ENCODE measurements at places on chromosomes 5 and 9.

DNA sequence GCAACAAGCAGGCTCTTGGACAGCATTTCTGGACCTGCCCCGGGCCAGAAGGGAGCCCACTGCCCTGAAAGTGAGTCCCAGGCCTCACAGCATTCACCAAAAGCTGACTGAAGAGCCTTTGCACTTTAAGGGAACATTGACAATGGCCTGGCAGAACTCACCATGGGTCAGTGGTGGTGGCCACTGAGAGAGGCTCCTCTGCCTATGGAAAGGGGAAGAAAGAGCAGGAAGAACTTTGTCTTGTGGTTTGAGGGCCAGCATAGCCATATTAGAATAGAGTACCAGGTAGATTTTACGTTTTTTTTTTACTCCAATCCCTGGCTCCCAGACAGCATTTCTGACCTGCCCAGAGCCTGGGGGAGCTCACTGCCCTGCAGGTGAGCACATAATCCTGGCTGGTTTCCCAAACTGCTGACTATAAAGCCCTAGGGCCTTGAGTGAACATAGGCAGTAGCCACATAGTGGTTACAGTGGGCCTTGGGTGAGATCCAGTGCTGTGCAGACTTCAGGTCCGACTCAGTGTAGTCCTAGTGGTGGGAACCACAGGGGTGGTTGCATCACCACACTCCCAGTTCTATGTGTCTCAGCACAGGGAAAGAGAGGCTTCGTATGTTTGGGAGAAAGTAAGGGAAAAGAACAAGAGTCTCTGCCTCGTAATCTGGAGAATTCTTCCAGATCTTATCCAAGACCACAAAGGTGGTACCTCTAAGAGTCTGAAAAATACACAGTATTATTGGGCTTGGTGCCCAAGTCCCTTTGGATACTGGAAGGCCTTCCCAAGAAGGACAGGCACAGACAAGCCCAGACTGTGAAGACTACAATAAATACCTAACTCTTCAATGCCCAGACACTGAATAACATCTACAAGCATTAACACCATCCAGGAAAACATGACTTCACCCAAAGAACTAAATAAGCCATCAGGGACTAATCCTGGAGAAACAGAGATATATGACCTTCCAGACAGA, 89.5 kb downstream of the TSSK1B start:
- DNase-seq = no peak

- DNase-seq = no peak
Observed at GRCh38 chr9:29198861-29199260, 1625.6 kb upstream of the C9orf72 start.

GRCh38 chr5:32276173-32276853, 36.4 kb downstream of the MTMR12 start:
- DNase-seq = no peak

DNA sequence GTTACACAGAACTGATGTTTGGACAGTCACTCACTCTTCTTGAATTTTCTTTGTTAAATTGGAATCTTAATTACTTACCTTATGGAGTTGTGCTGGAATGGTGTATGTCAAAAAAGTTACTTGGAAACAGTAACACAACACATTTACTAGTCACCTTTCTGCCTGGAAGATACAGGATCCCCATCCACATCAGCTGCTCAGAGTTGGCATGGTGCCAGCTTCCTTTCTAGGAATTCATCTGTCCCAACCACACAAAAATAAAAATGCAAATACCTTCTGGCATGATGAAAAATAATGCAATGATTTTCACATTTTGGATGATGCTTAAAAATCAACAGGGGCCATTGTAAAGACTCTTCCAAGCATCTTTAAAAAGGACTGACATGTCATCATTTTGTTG, 341.5 kb downstream of the TMEM38B start:
- DNase-seq = no peak

DNA sequence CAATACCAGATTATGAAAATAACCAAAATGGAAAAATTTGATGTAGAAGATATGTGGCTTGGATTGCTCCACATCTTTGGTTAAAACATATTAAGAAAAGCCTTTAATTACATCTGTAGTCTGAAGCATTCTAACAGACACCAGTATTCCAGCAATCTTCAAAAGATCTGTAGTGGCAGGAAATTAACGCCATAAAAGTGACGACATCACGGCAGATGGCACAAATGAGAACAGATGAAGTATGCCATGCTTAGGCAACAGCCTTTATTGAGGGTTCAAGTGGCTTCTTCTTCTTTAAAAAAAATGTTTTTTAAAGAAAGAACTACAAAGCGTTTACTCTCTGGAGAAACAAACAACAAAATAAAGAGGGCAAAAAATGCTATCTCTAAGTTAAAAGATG, 164.2 kb downstream of the MEF2C start:
- DNase-seq = no peak

- peak; percentile 98 for DNase-seq
Observed at GRCh38 chr9:93665637-93666438, 89.5 kb downstream of the PHF2 start.

- DNase-seq = no peak
Observed at GRCh38 chr9:101999441-101999840, 261.0 kb upstream of the GRIN3A start.

DNA sequence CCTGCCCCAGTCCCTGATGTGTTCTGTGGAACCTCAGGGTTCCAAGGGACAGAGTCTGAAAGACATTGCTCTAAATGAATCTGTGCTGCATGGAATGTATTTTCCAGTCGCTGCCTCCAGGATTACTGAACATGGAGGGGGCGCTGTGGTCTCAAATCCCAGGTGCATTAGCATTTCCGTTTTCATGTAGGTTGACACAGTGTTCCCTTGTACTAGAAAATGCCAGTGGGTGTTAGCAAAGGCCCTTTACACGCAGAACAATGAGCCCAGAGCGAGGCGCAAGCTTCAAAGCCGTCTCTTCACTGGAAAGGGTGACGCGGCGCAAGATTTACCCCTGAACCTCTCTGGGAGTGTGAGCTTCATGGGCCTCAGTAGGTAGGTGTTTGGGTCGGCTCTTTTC, 308.3 kb downstream of the SLIT3 start:
- no peak for DNase-seq

GRCh38 chr5:2764581-2764980, 13.1 kb upstream of the IRX2 start:
- DNase-seq = no peak

GRCh38 chr9:3520564-3520963, 5.2 kb downstream of the RFX3 start:
- no peak for DNase-seq

DNA sequence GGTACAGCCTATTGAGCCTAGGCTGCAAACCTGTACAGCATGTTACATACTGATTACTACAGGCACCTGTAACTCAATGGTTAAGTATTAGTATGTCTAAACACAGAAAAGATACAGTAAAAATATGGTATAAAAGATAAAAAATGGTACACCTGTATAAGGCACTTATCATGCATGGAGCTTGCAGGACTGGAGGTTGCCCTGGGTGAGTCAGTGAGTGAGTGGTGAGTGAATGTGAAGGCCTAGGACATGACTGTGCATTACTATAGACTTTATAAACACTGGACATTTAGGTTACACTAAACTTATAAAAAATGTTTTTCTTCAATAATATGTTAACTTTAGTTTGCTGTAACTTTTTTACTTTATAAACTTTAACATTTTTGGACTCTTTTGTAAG, 171.3 kb downstream of the SLC28A3 start:
- no peak for DNase-seq

DNA sequence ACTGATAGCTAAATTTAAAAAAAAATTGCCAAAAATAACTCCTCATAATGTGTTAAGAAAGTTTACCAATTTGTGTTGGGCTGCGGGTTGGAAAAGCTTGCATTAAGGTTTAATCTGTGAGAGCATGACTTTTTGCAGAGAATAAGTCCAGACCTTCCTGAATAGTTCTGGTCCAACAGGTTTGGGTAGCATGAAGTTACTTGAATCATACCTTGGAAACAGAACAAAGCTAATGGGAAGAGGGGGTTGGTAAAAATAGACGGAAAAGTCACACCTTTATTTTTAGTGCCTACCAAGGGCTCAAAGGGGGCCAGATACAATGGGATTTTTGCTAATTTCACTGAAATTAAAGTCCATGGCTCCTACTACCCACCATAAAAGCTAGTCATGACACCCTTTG, 17.1 kb upstream of the MATR3 start:
- no peak for DNase-seq

- no peak for DNase-seq
Observed at GRCh38 chr9:119020730-119021333, 348.4 kb downstream of the BRINP1 start.

GRCh38 chr5:14362491-14362890, 219.1 kb upstream of the OTULINL start:
- no peak for DNase-seq

GRCh38 chr9:107443786-107444185, 45.8 kb downstream of the KLF4 start:
- DNase-seq = no peak

DNA sequence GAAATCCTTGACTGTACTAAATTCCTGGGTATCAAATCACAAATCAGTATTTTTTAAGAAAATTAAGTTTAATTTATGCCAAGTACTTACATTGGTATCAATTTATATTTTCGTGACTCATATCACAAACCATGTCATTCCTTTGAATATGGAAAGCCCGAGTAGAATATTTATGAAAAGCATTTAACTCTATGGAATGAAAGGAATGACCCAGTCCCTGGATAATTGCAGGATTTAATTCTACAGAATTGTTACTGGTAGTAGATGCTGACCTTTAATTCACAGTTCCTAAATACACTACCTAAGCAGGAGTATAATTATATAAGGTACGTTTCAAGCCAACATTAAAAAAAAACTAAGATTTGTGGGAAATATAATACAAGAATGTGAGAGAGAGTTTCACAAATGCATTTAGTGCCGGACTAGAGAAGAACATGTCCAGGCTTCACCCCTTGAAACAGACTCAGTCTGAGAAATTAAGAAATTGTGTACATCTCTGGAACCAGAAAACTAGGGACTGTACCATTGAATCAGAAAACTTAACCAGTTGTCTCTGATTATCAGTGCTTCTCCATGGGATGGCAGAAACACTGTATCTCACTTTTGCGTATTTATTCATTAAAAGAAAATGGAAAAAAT, 28.5 kb upstream of the PLPPR1 start:
- no peak for DNase-seq

DNA sequence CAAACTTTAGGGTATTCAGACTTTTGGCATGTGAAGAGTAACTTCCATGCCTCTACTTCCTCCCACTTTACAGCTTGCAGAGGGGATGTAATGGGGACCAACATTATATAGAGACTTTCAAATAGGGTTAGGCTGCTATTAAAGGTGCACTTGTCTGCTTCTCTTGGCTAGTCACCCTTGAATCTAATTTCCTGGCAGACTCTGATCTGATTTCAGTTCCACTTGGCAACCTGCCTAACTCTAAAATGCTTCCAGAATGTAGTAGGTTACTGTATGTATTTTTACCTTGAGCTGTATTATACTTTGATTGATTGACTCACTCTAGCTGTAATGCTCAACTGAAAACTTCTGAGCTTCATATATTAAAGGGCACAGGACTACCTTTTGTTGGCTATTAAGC, 693.4 kb downstream of the KCTD16 start:
- DNase-seq = no peak

Measured in WERI-Rb-1 (cell line).